Activated CD8-positive, alpha-beta memory T cell treated with anti-CD3 and anti-CD28 coated beads for 48 hours (primary cell): ENCODE measurements at places on chromosomes 12 and 14.

DNA sequence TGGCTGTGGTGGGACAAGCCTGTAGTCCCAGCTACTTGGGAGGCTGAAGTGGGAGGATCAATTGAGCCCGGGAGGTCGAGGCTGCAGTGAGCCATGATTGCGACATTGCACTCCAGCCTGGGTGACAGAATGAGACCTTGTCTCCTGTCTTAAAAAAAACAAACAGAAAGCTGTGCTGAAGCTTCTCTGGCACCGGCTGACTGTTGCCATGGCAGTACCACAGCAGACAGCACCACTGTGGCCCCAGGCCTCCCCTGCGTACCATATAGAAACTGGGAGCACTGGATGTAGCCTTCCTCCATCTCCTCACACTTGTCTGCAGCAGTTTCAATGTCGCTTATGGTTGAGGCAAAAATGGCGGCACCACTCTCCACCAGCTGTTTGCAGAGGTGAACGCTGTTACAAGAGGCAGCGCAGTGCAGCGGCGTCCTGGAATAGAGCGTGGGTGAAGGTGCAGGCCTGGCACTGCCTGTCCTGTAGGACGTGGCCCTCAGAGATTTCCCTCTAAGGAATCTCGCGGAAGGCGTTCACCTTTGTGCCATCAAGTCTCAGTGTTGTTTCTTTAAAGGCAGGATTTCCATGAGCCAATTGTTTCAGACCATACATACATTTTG lies 21.9 kb downstream of the ZFYVE21 start:
- DNase-seq, result no peak

GRCh38 chr12:52251367-52252051 lies 18.5 kb downstream of the KRT7 start:
- DNase-seq, result no peak

DNA sequence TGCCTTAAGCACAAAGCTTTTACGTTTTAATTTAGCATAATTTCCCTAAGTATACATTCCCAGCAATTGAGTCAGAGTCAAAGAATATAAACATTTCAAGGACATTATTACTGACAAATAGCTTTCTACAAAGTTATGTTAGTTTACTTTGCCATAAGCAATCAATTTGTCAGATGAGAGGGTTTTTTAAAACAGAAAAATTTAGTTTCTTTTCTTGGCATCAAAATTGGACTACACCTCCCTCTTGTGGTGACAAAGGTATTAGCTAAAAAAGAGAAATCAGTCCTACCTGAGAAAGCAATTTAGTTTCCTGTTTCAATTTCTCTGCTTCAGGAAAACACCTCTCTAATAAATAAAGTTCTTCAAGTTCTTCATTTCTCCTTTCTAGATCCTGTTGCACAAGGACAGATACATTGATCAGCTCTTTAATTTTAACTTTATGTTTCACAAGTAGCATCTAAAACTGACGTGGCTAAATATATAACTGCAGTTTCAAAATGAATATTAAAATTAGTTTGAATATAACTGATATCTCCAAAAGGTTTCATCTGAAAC lies 39.9 kb downstream of the DNAI7 start:
- DNase-seq, result no peak

GRCh38 chr14:104604458-104605449 lies at the start of gene TMEM179:
Gene TMEM179, minus strand, starts transcription at chr14:104604772. Its CDS starts 31 bp downstream, at chr14:104604741.
- no peak for DNase-seq

GRCh38 chr14:101120641-101121507 lies 217.4 kb upstream of the RTL1 start:
- no peak for DNase-seq

DNA sequence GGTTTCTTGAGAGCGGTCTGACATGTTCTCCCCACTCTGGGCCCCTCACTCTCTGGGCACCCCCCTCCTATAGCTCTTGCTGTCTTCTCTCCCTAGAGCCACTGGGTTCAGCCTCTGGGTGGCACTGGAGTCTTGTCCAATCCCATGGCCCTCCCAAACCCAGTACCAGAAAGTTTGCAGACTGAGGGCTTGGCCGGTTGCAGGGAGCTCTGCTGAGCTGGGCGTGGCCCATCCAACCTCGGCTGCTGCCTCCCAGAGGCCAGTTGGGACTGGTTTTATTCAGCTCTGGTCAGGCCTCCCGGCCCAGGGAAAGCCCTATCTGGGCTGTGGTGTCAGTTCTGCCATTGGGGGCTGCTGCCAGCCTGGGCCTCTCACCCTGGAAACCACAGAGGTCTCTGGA lies 37.9 kb downstream of the ISCA2 start:
- DNase-seq, result no peak

DNA sequence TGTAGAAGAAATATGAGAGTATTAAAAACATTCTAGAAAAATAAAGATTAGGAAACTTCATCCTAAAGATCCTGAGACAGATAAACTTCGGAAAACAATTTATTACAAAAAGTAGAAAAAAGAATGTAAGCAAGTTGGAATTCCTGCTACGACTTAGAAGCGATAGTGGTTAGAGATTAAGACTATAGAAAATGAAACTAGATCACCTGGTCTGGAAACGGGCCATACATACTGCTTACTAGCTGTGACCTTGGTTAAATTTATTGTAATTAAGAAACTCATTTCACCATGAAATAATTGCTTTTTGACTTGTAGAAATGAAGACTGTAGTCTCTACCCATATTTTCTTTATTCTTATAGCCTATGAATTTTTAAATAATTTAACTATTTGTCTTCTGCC lies 614.1 kb downstream of the SLC16A7 start:
- DNase-seq, result no peak

- no peak for DNase-seq
Measured at GRCh38 chr12:58815235-58815634, 105.1 kb downstream of the LRIG3 start.

GRCh38 chr14:61893371-61893940 lies 131.2 kb downstream of the SNAPC1 start:
- DNase-seq, result no peak

GRCh38 chr12:6069437-6070093 lies 54.9 kb downstream of the VWF start:
- no peak for DNase-seq

DNA sequence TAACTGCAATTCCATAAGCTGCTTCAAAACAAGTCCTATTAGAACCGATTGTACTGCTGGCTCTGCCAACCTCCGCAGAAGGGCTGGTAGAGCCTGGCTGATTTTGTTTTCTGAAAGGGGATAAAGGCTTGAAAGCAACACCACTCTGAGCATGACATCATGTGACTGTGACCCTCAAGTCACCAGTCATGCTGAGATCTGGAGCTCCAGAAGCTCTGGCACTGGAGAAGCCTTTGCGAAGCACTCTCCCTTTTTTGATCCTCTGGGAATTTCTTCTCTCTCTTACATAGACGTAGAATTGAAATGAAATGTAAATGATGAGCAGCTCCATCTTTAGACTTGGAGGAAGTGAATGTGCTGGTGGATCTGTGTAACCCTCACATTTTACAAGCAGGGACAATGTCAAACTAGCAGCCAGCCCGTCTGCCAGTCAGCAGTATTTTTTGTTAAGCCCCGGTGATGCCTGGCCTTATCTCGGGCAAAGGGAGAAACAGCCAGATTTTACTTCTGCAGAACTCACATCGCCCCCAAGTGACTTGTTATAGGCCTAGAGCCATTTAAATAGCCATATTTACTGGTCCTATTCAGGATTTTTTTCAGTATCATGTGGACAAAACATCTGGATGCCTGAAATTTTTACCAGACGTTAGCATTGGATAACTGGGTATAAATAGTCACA lies 112.1 kb upstream of the NPAS3 start:
- DNase-seq, result no peak

DNA sequence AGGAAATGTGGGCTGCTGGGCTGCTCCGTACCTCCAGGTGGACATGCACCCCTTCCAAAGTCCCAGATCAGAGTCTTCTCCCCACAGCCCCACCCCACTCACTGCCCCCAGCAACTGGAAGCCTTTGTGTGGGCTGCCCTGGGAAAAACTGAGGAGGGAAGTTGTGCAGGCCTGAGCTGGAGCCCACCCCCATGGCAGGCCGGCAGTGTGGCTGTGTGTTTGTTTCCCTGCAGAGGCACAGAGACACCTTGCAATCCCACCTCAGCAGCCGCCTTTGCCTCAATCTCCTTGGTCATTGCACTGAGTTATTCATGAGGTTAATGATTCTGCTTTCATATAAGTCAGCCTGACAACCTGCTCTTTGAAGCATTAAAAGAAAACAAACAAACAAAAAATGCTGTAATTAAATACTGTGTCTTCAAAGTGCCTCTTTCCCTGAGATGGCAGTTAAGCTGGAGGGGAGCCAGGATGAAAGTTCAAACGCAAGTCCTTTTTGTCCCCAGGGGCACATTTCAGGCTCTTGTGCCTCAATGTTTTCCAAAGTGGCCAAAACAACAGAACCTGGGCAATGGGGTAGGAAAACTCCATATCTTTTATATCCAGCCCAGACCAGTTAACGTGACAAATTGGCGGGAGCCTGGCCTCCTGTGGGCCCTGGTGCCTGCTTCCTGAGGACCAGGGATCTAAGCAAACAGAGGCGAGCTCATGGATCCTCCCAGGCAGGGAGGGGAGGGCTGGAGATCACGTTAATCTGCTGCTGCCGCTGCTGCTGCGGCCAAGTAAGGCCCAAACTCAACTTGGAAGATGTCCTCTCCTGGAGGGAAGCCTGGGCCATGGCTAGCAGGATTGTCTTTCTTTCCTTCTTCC lies 51.9 kb upstream of the TSPAN11 start:
- no peak for DNase-seq

GRCh38 chr14:103910262-103910935 lies 17.9 kb upstream of the TDRD9 start:
- DNase-seq, result peak; percentile 41

DNA sequence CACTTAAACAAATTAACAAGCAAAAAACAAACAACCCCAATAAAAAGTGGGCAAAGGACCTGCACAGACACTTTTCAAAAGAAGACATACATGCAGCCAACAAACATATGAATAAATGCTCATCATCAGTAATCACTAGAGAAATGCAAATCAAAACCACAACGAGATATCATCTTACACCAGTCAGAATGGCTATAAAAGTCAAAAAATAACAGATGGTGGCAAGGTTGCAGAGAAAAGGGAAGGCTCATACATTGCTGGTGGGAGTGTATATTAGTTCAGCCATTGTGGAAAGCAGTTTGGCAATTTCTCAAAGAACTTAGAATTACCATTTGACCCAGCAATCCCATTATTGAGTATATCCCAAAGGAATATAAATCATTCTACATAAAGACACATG lies 34.6 kb upstream of the NT5DC3 start:
- DNase-seq, result no peak

DNA sequence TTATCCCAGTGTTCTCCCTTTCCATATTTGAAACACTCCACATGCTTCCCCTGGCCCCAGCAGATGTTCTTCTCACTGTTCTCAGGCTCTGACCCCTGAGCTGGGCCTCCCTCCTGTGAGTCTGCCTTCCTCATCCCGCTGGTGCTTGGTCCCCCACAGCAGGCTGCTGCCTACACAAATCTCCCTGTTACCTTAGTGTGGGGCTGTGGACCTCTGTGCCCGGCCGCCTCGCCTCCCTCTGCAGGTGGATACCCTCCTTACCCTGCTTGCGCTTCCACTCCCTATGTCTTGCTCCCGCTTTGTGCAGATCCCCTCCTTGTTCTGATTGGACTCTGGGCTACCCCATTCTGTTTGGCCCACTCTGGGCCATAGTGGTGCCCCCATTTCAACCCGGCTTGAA lies 6.9 kb downstream of the DERA start:
- no peak for DNase-seq

DNA sequence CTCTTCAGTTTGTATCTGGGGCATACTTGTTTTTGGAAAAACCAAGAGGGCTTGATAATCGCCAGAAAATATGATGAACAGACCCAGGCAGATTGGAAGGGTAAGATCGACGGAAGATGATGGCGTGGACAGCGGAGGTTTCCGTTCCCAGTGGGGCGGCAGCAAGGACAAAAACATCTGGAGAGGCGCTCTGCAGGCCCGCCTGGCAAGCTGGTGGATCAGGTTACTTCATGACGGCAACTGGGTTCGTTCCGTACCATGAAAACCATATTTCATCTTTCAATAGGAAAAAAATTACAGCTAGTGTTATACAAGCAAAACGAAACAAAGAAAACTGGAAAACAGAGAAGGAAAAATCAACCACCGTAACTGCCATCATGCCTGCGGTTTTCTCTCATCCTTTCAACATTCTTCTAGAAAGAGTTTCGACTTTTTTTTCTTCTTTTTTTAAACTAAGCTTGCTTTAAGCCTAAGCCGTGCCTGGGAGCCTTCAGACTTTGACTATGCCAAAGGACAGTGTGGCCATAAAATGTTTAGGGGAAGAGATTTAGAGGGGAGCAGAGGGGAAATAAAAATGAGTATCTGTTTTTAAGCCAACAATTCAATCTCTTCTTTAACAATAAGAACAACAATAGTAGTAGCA lies 210.5 kb downstream of the FOXN3 start:
- DNase-seq, result no peak

GRCh38 chr12:131347345-131347714 lies 363.6 kb upstream of the SFSWAP start:
- no peak for DNase-seq

GRCh38 chr14:56195223-56195622 lies 77.0 kb downstream of the PELI2 start:
- no peak for DNase-seq

GRCh38 chr12:94872971-94873733 lies 130.3 kb downstream of the NDUFA12 start:
- no peak for DNase-seq

DNA sequence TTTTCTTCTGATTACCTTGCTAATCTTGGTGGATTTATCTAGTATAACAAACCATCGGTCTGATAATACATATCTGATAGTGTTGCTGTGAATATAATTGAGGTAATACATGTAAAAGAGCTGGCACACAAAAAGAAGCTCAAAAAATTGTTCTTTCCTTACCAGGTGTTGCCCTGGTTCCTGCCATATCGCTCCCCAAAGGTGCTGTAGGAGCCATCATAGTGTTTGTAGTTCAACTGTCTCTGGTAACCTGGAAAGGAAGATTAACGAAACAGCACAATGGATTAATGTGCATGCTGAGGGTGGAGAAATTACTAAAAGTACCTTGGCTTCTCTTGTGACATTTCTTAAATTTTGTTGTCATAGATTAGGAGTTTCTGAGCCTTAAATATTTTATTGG lies 36.6 kb downstream of the A2M start:
- DNase-seq, result no peak

GRCh38 chr14:35385042-35385839 lies 19.3 kb downstream of the NFKBIA start:
- no peak for DNase-seq

GRCh38 chr12:81010641-81011040 lies 67.2 kb upstream of the ACSS3 start:
- no peak for DNase-seq

DNA sequence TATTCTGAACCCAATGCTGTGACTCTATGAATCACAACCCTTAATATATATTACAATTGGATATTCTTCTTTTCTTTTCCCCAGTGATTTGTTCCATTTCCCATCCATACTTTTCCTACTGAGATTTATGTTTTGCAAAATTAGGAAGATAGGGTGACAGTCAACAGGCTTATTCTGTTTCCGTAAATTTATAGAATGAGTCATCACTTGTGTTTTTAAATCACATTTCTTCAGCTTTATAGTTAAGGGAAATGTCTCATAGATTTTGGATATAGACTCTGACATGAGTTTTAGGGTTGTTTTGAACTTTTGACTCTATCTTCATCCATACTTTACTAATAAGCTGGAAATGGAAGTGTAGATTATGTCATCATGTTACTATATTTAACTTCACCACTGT lies 661.6 kb upstream of the FBXO33 start:
- DNase-seq, result no peak
